ENCODE measurements at places on chromosomes 1 and 21.

GRCh38 chr1:229069176-229069575, 201.7 kb upstream of the RAB4A start:
- no peak for DNase-seq

DNA sequence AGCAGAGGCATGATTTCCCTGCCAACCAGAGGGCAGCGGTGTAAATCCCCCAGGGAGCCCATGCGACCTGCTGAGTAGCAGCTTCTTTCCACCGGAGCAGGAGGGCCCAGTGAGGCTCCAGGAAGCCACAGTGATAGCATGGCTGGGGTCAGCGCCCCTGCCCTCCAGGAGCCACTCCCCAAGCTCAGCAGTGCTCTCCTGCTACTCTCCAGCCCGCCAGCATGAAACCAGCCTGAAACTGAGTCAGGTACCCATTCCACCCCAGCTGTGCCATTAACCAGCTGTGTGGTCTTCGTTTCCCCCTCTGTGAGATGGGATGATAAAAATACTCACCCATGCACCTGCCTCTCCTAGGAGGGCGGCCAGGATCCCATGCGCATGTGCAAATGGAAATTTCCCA, 123.8 kb upstream of the TMEM51 start:
- no peak for DNase-seq

- DNase-seq = no peak
Observed at GRCh38 chr1:64745181-64745985, 508 bp downstream of the RAVER2 start.

DNA sequence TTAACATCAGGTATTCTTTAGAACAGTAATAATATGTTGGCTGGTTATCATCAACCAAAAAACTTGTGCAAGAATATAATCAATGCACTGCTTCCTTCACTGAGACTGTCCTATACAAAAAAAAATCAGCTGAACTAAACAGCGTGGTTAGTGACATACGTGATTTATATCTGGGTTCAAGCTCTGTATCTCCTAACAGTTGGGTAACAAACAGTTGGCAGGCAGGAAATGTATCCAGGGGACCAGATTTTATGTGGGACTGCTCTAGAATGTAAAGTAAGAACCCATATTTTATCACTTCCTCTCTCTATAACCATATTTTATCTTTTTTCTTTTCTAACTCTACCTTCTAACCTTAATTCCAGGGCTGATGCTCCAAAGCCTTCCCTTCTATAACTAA, 8.0 kb downstream of the ACBD6 start:
- DNase-seq = no peak

DNA sequence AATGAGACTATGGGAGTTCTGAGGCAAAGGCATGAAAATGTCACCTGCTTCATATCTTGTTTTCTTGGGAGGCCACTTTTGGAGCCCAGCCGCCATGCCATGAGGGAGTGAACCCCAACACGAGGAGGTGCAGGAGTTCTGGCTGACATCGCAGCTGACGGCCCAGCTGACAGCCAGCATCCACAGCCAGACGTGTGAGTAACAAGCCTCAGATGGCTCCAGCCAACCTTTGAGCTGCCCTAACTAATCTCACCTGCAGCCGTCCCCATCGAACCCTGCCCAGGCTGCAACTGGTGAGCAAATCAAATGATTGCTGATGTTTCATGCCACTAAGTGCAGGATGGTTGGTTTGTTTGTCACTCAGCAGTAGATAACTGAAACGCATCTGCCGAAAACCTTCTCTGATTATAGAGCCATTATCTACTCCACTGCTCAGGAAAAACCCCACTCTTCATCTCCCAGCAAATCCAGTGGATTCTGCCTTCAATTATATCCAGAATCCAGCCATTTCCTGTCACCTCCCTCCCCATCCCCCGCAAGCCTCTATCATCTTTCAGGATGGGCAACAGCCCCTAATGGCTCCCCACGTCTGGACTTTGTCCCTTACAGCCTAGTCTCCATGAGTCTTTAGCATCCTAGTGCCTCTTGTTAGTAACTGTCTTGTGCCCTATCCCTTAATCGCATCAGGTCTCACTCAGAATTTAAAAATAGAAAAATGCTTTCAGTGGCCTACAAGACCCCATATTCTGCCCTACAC, 18.5 kb upstream of the RAB4A start:
- no peak for DNase-seq

DNA sequence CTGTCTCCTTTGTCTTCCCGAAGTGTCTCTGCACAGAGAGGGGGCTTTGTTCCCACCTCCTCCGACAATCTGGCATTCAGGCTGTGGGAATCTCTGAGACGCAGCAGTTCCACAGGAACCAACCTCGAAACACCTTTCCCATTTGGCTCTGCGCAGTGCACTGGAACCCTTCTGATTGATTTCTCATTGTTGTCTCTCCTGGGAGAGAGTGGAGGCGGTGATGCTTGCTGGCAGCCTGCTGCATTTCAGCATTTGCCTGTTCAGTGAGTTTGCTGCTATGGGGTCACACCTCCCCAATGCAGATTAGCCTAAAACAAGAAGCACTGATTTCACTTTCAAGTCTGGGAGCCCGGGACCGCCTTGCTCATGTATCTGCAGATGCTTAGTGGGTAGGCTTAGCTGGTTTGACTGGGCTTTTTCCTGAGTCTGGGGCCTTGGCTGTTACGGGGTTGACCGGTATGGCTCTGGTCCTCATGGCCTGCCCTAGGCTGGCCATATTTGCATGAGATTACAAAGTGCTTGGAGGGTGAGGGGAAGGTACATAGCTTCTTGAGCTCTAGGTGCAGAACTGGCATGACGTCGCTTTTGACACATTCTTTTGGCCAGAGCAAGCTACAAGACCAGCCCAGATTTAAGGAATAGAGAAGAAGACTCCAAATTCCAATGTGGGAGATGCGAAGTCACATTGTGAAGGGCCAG, 695.3 kb downstream of the PTPRU start:
- DNase-seq = no peak

- DNase-seq = no peak
Observed at GRCh38 chr1:204241050-204241449, 27.3 kb upstream of the GOLT1A start.

GRCh38 chr1:108643492-108644335, 17.2 kb downstream of the HENMT1 start:
- no peak for DNase-seq

GRCh38 chr1:194447636-194448035, 1261.2 kb upstream of the B3GALT2 start:
- DNase-seq = no peak

GRCh38 chr1:200838676-200839445, 33.9 kb upstream of the GPR25 start:
- no peak for DNase-seq

GRCh38 chr1:177556163-177556562, 385.4 kb downstream of the BRINP2 start:
- DNase-seq = no peak

DNA sequence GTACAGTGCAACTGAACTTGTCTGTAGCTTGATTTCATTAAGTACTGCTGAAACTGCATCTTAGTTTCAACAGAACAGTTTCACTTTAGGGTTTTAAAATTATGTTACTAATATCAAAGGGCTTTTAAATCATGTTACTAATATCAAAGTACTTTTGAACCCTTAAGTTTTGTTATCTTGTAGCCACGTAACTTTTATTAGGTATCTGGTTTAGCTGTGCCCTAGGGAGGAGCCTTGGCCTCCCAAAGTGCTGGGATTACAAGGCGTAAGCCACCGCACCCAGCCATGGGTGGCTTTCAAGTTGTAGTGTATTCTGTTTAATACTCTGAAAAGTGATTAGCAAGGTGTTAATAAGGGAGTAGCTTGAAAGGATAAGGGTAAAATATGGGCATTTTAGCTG, 2.0 kb downstream of the KDM4A start:
- DNase-seq = no peak

DNA sequence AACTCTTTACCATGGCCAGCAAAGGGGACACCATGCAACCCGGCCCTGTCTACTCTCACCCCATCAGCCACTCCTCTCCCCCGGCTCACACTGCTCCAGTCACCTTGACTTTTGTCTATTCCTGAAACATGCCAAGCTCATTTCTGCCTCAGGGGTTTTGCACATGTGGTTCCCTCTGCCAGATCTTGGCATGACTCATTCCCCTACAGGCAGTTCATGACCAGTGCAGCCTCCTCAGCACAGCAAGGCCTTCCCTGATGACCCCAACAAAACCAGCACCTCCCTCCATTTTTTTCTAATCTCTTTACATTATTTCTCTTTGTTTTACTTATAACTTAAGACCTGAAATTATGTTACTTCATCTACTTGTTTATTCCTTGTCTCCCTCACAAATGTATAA, 58.6 kb upstream of the GJB5 start:
- DNase-seq = peak; percentile 64

DNA sequence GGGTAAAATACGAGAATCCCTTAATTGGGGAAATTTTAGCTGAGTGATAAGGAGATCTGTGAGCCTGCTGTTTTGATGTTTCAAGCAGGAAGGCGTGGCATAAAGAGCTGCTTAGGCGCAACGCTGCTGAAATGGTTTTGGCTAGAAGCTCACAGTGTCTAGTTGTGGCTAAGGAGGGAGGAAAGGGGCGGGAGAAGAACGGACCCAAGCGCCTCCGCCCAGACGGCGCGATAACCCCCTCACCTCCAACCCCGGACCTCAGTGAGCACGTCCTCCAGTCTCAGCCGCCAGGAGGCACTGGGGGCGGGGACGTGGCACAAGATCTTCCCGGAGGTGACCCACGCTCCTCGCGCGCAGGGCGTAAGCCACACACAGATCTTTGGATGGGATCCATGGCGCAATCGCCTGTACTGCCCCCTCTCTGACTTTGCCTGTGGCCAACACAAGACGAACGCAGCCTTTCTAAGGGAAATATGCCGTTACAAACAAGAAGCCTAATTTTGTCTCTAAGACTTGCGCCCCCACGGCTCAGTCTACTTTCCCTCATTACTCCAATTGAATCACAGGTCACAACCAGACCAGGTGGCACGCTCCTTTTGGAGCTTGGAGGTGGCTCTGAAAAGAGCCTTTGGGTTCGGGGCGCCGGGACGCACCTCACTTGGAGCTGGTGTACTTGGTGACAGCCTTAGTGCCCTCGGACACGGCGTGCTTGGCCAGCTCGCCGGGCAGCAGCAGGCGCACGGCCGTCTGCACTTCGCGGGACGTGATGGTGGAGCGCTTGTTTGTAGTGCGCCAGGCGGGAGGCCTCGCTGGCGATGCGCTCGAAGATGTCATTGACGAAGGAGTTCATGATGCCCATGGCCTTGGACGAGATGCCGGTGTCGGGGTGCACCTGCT, 23.4 kb upstream of the RNF187 start:
- no peak for DNase-seq

DNA sequence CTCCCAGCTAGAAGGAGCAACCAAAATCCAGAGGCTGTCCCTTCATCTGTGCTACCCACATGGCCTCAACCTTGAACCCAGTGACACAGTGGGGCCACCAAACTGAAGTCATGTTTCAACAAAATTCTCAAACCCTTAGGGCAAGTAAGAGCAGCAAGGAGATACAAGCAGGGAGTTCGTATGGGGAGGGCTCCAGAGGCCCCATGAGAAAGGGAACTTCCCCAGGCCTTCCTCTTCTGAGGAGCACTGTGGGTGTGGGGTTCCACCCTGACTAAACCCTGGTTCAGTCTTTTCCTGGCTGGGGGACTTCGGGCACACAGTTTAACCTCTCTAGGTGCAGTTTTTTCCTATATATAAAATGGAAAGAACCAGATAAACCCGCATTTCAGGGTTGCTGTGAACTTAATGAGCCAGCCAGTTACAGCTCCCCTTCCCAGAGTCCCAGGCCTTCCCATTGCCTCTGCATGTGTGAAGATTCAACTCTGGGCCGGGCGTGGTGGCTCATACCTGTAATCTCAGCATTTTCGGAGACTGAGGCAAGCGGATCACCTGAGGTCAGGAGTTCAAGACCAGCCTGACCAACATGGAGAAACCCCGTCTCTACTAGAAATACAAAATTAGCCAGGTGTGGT, 8.0 kb upstream of the THEMIS2 start:
- no peak for DNase-seq

- DNase-seq = peak; percentile 13
Observed at GRCh38 chr1:61056573-61057439, 25.6 kb upstream of the NFIA start.

GRCh38 chr1:61334718-61335589, 252.6 kb downstream of the NFIA start:
- no peak for DNase-seq

- no peak for DNase-seq
Observed at GRCh38 chr1:179206812-179207211, 22.7 kb downstream of the ABL2 start.

DNA sequence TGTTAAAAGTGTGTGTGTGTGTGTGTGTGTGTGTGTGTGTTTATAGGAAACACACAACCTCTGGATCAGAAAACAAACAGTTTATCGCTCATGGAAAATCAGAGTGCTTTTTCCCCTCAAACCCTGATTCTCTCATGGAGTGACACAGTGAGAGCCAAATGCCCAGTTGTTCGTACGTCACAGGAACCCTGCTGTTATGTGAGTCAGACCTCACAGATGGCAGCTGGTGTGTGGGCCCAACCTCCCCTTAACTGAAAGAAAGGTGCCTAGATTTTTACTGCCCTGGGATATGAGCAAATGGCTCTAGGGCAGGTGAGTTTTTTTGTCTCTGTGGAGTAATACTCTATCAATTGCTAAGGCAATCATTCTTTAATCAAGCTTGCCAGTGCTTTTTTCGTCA, 1788.1 kb downstream of the BRINP3 start:
- no peak for DNase-seq

- no peak for DNase-seq
Observed at GRCh38 chr1:237270353-237270752, 228.4 kb downstream of the RYR2 start.

- no peak for DNase-seq
Observed at GRCh38 chr1:67601539-67601938, 83.5 kb upstream of the GADD45A start.

- DNase-seq = no peak
Observed at GRCh38 chr1:170634824-170635410, 29.0 kb upstream of the PRRX1 start.

DNA sequence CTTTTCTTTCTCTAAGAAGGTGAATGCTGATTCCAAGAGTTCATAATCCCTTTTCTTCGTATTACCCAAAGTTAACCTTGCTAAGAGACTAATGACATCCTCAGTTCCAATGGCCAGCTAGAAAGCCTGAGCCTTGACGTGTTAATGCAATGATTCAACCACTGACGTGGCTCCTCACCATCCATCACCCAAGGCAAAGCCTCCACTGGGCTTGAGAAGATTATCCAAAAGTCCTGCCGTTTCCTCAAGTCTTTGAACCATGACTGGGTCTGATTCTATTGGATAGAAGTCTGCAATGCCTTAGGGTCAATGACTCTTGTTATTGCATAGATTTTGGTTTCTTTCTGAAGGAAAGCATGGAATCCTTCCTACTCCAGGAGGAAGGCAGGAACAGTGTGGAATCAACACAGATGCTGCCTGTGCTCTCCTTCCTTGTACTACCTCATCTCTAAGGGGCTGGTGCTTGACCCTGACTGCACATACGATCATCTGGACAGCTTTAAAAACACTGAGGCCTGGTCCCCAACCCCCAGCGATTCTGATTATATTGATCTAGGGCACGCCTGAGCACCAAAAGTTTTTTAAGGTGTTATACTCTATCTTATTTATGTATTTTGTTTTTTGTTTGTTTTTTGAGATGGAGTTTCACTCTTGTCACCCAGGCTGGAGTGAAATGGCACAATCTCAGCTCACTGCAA, 69.3 kb upstream of the ANGPTL1 start:
- DNase-seq = no peak

All from T1000 (cell line).